Stimulated activated CD8-positive, alpha-beta memory T cell treated with anti-CD3 and anti-CD28 coated beads, Interleukin-4, amount 100 ng/mL, for 48 hours (primary cell): ENCODE measurements at places on chromosomes 5 and 9.

DNA sequence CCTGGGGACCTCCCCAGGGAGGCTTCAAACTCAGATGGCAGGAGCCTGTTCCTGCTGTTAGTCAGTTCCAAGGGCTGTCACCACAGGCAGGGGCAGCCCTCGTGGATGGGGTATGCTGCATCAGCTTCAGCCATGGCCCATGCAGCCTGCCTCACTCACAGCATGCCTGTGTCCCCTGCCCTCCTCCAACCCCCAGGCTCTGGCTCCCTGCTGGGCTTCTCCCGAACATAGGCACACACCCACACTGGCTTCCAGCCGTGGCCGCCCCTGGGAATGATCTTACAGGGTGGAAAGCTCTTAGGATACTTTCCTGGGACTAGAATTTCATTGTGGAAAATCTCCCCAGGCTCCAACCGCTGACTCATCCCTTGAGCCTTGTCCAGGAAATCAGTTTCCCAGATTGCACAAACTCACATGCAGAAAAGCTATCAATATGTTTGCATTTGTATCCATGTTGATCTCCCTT is 163.8 kb downstream of the SEC61B start:
- no peak for DNase-seq

DNA sequence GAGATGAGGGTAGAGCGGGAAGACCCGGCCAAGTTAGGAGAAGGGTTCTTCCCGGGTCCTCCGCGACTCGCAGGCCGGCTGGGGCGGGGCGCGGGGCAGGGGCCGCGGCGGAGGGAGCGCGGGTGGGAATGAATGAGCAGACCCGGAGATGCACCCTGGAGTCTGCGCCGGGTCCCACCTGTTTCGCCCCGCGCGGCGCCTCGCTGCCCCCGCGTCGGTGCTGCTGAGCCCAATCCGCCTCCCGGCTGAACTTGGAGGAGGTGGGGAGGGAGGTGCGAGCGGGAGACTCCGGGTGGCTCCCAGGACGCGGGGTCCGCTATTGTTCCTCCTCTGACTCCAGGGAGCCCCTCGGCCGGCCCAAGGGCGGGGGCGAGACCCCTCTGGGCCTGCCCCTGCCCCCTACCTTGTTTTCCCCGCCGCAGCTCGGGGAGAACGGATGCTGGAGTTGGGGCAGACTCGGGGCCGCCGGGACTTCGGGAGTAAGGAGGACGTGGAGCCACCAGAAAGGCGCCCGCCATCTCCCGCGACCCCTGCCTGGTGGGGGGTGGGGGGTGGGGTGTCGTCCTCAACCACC is 659 bp downstream of the RAI14 start:
- DNase-seq: peak; percentile 30

- DNase-seq: no peak
These were observed 47.2 kb upstream of the DAB2IP start for GRCh38 chr9:121604242-121604641.

GRCh38 chr9:128011071-128011817 is 30.5 kb upstream of the EEIG1 start:
- no peak for DNase-seq

GRCh38 chr5:43569236-43569746 is 12.4 kb upstream of the PAIP1 start:
- no peak for DNase-seq

GRCh38 chr5:10532421-10532820 is 31.4 kb upstream of the ANKRD33B start:
- no peak for DNase-seq

- no peak for DNase-seq
These were observed 1.3 kb upstream of the DMRT2 start for GRCh38 chr9:1048811-1049210.

GRCh38 chr5:174376056-174376455 is 330.6 kb downstream of the NSG2 start:
- no peak for DNase-seq

DNA sequence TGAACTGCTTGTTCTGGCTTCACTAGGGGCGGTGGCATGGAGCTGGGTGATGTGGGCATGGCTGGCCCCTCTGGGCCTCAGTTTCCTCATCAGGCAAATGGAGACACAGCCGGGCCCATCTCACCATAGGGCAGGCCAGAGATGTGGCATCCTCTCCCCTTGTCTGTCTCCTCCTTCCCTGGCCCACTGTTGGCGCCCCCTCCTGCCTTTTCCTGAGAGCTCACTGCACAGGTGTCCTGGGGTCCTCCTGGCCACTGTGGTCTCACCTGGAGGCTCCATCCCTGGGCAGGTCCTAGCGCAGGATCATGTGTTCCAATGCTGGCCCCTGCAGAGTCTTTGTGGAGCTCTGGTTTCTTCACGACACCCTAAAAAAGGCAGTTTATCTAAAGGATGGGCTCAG is 53.5 kb downstream of the NEK6 start:
- DNase-seq: no peak

- no peak for DNase-seq
These were observed 25.9 kb upstream of the SLC12A7 start for GRCh38 chr5:1137567-1138444.

DNA sequence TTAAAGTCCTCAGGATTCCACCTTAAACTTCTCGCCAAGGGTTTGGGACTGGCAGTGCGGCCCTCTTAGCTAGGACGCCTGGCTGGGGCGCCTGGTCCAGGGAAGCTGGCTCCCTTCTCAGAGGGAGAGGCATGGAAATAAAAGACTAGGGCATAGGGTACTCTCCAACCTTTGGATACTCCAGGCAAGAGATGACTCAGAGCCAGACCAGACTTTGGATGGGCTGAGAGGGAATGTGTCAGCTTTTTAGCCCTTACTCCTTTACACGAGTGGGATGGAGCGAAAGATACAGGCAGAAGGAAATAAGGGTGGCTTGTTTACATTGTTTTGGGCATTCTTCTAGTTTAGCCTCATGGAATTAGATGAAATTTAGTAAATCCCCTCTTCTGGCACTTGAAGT is 48.2 kb downstream of the IL31RA start:
- peak; percentile 8 for DNase-seq

- no peak for DNase-seq
These were observed 529 bp upstream of the NRARP start for GRCh38 chr9:137302449-137303150.

GRCh38 chr9:33908749-33909148 is 91.8 kb downstream of the UBE2R2 start:
- DNase-seq: no peak

GRCh38 chr5:34484216-34484920 is 171.8 kb upstream of the RAI14 start:
- DNase-seq: no peak

- no peak for DNase-seq
These were observed 71.8 kb upstream of the CD180 start for GRCh38 chr5:67268231-67269021.

- no peak for DNase-seq
These were observed 48.0 kb upstream of the CEP78 start for GRCh38 chr9:78187763-78188484.

DNA sequence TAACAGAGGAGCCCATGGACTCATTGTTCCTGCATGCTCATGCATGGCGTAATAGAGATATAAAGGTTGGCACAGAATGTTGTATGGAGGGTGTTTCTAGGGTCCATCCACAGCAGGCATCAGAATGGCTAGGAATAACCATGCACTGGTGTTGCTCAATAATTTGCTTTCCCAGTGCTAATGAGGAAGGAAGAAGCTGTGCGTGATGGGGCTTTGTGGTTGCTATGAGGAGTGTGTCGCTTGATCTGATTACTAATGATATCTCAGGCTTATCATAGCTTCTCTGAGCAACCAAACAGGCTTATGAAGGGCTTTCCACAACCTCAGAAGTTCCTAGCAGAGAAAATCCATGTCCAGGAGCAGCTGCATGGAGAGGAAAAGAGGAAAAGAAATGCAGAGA is 151.3 kb upstream of the TRPC7 start:
- no peak for DNase-seq

DNA sequence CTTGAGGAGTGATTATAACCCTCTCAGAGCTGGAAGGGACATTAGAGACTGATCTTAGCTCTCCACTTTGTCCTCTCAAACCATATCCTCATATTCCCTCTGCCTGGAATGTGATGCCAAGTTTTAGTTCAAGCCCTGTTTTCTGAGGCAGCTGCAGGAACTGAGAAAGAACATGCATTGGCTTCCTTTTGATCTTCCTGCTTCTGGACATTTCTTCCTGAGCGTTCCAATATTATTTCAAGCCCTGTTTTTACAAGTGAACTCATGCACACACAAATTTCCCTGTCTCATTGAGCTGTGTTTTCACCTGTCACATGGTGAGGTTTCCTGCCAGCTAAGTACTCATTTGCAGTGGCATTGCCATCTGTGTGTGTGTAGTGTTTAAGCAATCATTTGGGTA is 17.0 kb downstream of the FOCAD start:
- no peak for DNase-seq
